Cardiac fibroblast (primary cell): ENCODE measurements at places on chromosomes 6 and 20.
A peak's percentile ranks its signal among the peaks of the same experiment; 100 is the strongest.

GRCh38 chr6:135030056-135030473 lies 24.6 kb downstream of the HBS1L start:
- no peak for DNase-seq

- DNase-seq = peak; percentile 91
Observed at GRCh38 chr20:6265204-6265904, 142.5 kb upstream of the FERMT1 start.

- peak; percentile 80 for DNase-seq
Observed at GRCh38 chr20:4082406-4083097, 67.2 kb upstream of the RNF24 start.

GRCh38 chr20:57922706-57923105 lies 212.9 kb upstream of the PMEPA1 start:
- no peak for DNase-seq

DNA sequence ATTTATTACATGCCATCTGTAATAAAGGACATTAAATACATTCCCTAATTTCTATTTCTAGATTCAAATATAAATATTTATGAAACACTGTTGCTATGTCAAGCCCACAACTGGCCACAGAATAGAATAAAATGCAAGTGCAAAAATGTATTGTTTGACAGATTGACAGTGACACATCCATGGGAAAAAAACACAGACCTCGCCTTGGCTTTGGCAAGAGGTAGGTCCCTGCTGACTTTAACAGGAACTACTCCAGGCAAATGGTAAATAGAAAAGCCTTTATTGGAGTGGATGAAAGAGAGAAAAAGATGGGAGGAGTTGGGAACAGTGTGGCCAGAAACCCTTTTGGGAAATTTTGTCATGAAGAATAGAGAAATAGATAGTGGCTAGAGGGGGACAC lies 622.9 kb downstream of the UTRN start:
- no peak for DNase-seq

DNA sequence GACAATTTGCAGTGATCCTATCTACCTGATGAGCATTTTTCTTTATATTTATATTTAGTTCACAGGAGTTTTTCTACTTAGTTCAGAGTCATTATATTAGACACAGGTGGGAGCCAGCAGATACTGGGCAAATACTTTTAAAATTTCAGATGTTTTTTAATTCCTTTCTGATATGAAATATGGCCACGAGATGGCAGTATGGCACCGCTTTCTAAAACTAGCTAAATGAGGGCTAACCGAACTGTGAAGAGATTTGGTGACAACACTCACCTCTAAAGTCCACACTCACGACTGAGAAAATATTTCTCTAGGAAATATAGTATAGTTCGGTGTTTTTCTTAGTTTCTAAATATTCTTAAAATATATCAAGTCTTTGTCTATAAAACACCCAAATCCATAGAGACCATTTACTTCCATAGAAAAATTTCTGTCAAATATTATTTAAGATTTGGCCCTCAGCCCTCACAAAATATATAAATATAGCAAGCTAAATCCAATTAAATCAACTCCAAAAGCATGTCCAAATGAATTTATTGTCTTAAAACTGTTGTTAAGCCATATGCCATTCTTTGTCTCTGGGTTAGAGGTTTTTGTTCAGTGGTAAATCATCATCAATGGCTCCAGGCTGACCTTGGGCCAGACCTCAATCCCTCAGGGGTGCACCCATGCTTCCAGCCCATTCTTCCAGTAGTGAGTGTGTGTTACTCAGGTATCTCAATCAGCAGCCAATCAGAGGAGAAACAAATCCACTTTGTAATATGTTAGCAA lies 63.6 kb downstream of the HUS1B start:
- peak; percentile 75 for DNase-seq

- DNase-seq = no peak
Observed at GRCh38 chr6:142934106-142934505, 10.9 kb downstream of the HIVEP2 start.

DNA sequence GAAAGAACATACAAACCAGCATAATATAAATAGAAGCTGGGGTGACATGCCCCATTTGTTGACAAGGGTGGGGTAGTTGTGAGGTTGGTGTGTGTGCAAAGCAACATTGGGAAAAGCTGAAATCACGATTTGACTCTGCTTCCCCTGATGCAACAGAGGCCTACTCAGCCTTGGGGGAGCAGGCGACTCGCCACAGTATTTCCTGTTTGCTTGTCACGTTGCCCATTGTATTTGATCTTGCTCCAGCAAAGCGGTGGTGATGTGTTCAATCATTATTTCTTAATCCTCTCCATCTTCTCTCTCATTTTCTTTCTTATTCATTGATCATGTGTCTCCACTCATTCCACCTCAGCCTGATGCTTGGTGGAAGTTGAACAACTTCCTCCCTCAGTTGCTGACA lies 165.8 kb upstream of the CITED2 start:
- peak; percentile 93 for DNase-seq

DNA sequence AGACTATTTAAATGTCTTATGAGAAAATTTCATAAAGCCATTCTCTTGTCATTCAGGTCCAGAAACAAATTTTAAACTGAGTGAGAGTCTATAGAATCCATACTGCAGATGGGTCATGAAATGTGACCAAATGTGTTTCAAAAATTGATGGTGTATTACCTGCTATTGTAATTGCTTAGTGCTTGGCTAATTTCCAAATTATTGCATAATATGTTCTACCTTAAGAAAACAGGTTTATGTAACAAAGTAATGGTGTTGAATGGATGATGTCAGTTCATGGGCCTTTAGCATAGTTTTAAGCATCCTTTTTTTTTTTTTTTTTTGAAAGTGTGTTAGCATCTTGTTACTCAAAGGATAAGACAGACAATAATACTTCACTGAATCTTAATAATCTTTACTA lies 5.0 kb downstream of the MARCKS start:
- DNase-seq = no peak

GRCh38 chr6:156974830-156975261 lies 197.7 kb downstream of the ARID1B start:
- no peak for DNase-seq

DNA sequence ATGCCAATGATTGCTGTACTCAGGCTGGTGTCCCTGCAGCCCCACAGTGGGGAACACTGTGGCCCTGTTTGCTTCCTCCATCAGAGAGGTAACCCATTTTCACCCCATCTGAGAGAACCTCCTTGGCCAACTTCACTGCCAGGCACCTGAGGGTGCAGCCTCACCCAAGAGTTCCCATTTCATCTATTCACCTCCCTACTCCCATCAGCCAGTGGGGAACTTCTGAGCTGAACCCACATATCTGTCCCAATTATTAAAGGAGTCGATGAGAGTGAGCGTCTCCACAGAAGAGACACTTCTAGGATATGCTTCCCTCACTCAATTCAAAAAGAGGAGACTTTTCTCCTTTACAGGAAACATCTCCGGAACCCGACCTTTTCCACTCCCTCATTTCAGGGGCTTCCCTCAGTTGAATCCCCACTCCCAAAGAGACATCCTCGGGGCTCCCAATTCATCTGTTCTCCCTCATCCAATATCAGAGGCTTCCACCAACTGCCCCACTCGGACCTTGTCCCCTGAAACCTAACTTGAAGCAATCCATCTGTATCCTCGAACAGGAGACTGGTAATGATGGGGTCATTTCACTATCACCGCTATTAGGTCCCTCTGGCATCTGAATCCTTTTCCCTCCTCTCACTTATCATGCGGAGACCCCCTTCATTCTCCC lies 988 bp downstream of the UBE2V1 start:
- DNase-seq = no peak

DNA sequence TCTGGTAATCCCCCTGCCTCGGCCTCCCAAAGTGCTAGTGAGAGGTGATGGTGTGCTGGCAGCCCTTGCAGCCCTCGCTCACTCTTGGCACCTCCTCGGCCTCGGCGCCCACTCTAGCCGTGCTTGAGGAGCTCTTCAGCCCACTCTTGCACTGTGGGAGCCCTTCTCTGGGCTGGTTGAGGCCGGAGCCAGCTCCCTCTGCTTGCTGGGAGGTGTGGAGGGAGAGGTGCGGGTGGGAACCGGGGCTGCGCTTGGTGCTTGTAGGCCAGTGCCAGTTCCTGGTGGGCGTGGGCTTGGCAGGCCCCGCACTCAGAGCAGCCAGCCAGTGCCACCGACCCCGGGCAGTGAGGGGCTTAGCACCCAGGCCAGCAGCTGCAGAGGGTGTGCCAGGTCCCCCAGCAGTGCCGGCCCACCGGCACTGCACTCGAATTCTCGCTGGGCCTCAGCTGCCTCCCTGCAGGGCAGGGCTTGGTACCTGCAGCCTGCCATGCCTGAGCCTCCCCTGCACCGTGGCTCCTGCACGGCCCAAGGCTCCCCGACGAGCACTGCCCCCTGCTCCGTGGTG lies 189.0 kb upstream of the ASCC3 start:
- DNase-seq = no peak

DNA sequence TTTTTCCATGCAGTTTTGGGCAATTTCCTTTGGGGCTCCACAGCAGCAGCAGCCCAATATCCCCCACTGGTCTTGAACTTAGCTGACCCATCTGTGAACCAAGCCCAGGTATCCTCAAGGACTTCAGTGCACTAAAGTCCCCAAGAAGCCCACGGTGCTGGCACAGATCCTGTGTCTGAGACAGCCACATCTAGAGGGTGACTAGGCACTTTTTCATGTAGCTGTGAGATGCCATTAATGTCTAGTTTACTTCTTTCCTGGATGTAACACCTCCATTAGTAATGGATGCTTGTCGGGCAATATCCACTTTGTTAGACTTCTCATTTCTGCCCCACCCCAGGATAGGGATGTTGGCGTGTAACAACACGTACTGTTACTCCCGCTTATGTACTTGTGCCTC lies 176.2 kb upstream of the PROKR2 start:
- no peak for DNase-seq
